NCI-H510A (cell line): ENCODE measurements at places on chromosomes 3 and 15.

DNA sequence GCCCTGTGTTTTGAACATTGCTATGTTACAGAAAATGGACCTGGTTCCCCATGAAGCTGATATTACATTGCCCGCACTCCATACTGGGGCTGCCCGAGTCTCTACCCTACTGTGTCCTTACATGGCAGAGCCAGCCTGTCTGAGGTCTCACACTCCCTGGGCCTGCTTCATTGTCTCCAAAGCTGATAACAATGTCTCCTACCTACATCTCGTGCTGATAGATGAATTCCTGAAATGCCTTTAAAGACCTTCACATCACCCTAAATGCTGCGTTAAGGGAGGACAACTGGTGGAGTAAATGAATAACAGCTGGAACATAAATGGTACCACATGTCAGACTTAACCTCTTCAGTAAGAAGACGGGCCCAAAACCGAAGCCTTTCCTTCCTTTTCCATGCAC is 62.9 kb upstream of the PTX3 start:
- no peak for DNase-seq

DNA sequence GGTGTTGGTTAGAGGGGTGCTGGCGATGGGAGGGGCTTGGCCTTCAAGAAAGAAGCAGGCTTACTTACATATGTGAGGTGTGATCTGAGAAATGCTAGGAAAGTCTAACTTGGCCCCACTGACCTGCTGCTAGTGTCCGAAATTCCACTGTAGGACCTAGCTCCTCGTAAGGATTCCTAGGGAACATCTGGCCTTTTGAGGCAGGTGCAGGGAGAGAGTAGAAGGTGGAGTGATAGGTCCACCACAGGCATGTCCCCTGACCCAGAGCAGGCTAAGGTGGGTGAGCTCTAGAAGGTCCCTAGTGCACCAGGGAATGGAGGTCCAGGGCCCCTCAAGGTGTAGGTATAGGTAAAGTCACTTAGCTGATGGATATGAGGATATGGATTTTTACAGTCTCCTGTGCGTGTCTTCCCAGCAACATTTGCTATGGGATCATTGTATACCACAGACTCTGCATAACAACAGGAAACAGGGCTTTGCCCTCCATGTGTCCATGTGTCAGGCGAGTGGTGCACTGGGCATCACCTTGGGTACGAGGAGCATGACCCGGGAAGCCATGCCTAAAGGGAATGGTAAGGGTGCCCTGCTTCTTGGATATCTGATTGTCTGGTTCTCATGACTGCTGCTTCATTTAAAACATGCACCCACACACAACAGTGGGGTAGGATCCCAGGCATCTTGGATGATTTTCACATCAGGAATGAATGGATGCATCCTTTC is 32.6 kb downstream of the POMGNT2 start:
- DNase-seq = no peak

GRCh38 chr3:7292362-7292761 is 431.4 kb downstream of the GRM7 start:
- no peak for DNase-seq

- DNase-seq = no peak
Measured at GRCh38 chr3:50242381-50242770, 6.4 kb downstream of the GNAI2 start.

DNA sequence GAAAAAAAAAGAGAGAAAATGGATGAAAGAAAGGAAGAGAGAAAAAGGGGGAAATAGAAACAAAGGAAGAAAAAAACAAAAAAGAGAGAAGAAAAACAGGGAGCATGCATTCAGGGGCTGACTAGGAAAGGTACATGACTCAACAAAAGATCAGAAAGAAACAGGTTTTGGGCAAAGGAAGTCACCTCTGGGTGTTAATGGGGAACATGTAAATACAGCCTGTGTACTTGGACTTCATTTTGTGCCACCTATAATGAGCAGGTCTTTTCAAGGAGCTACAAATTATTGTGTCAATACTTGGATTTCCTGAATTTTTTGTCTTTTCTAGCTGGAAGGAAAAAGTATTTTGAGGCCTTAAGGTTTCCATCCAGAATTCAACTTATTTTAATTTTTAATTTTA is 53.4 kb upstream of the CCDC50 start:
- DNase-seq = no peak
